Aorta (tissue), 5 donors: ENCODE measurements at places on chromosomes 6 and 20.
A peak's percentile ranks its signal among the peaks of the same experiment; 100 is the strongest.

DNA sequence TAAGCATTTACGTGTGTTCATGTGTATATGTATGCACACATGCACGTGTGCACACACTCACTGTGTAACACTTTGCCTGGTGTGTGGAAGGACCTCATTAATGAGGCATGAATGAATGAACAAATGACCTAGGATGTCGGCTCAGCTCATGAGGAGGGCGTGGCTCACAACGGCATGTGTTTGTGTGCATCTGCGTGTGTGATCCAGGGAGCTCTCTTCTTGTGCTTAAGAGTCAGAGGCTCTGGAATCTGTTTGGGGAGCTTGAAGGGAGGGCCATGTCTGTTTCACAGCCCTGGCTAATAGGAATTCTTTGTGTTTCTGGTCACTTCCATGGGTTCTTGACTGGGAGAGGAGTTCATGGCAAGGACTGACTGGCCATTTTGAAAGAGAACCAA, 32.7 kb downstream of the TOX2 start:
- no peak for DNase-seq

DNA sequence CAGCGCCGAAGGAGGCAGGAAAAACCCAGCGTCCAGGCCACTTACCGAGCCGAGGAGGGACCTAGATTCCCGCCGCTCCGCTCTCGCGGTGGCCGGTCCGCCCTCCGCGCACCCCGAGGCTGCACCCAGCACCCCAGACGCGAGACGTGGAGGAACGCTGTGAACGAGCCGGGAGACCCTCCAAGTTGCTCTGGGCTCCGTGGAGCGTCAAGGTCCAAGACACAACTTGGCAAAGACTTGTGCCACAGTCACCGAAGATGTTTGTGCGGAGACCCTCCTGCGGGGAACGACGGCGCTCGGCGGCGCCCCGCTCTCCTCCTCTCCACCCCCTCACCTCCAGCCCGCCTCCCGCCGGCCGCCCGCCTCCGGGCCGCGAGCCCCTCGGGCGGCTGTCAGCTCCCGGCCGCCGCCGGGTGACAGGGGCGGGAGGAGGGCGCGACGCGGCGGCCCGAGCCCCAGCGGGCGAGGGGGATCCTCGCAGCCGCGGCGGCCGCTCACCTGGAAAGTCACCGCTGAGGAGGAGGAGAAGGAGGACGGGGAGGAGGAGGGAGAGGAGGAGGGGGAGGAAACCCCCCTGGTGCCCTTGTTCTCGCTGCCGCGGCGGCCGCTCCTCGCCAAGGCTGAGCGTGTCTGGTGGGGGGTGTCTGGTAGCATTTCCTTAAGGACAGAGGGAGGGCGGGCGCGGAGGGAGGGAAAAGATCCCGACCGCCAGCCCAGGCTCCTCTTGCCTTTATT, 637 bp upstream of the HIVEP2 start:
- DNase-seq = peak; percentile 87

- DNase-seq = no peak
Observed at GRCh38 chr6:158627940-158628211, 16.7 kb downstream of the DYNLT1 start.

GRCh38 chr6:7442467-7442866, 52.9 kb downstream of the RIOK1 start:
- DNase-seq = no peak

DNA sequence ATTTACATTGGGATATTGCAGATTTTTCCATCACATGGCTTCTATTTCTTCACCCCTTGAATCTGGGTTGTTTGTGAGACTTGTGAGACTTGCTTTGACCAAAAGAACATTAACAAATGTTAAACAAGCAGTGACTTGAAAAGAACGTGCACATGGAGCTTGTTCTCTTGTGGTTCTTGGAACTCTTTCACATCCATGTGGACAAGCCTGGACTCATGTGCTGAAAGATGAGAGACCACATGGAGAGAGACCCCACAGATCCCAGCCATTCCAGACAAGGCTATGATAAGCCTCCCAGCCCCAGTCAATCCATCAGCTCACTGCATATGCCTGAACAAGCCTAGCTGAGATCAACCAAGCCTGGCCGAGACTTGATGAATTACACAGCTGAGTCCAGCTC, 1365.7 kb upstream of the GJE1 start:
- no peak for DNase-seq

DNA sequence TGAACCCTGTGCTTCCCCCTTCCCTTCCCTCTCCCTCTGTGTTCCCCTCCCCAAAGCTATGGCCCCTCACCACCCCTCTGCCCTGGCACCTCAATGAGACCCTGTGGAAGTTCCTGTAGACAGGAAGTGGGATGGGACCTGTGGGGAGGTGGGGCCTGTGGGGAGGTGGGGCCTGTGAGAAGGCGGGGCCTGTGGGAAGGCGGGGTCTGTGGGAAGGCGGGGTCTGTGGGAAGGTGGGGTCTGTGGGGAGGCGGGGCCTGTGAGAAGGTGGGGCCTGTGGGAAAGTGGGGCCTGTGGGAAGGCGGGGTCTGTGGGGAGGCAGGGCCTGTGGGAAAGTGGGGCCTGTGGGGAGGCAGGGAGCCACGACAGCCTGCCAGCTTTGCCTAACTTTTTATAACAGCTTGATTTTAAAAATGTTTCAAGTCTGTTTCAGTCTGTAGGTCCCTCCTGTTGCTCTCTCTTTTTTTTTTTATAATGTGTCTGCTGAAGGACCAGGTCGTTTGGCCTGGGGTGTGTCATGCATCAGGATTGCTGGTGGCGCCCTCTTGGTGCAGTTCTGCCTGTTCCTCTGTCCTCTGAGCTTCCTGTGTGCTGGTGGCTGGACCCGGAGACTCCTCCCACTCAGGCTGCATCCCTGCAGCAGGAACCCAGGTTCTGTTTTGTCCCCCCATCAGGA, 70.5 kb upstream of the SLCO4A1 start:
- DNase-seq = no peak

- no peak for DNase-seq
Observed at GRCh38 chr6:75524322-75524972, 30.8 kb upstream of the FILIP1 start.

GRCh38 chr20:3224681-3225421, 14.1 kb downstream of the SLC4A11 start:
- no peak for DNase-seq

- no peak for DNase-seq
Observed at GRCh38 chr6:157358287-157358686, 22.7 kb upstream of the ZDHHC14 start.

DNA sequence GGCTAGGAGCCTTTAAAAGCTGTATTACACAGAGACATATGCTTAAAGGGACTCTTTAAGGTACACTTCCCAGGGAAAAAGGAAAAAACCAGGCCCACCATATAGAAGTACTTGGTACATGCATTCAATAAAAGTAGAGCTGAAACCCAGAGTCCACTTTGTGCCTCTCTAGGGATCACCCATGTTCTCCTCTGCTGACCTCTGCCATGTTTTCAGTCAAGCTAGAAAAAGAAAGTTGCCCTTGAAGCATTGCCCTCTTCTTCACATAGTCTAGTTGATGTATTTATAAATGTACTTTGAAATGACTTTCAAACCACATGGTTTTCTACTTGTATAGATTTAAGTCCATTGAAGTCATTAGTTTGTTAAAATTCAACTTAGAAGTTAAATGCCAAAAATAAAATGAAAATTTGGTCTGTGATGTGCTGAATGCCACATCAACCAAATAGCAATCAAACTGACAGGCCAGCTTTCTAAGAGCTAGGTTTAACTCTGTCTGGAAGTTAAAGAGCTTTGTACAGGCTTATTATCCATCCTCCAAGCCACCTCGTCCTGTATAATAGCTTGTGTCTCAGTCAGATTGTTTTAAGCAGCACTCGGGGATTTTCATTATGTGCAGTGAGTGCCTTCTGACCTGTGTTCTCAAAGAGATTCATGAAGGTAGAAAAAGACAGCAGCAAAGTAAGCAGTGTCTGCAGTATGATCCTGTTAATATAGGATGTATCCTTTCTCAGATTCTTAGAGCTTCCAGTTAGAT, 238.6 kb upstream of the PLN start:
- no peak for DNase-seq

DNA sequence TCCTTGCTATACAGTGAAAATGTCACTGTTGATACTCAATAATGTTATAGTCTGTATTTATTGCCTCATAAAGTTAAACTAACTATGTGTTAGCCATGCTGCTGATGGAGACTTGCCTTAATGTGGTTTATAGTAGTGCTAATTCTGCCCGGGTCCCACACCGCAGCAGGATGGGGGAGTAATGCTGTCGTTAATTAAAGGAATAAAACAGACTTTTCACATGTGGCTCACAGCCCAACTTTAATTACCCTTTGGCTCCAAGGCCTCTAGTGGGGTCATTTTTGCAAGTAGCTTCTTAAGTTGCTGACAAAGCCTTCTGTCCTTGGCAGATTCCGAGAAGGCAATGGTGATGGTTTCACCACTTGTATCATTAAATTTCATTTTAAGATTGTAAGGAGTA, 634.3 kb downstream of the TBC1D32 start:
- DNase-seq = no peak

GRCh38 chr6:6635291-6635690, 46.8 kb downstream of the LY86 start:
- no peak for DNase-seq
